ENCODE measurements at places on chromosomes 3 and 15. TPM values are rescaled to one million over a fixed set of nuclear protein-coding genes. Genes with fewer than 3 reads are reported as not detected.

DNA sequence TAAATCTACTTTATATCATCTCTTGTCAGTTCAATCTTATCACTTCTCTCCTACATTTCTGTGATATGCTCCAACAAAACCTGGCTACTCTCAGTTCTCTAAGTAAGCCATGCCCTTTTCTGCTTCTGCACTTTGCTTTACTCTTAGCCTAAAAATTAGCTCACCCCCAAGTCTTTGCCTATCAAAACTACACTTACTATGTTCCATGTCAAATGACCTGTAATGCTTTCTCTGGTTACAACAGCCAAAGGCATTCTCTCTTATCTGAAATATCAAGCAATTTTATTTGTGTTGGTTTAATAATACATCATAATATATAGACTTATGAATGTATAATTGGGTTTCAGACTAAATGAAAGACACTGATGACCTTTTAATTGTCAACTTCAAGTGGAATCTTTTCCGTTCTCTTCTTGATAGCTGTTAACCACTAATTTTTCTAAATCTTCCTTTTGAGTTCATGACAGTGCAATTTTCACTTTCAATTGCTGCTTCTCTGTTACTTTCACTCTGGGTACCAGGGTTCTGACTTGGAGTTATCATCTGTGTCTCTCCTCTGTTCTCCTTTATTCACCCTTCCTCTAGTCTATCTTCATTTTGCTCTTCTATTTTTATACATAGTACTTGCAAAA, 619.0 kb upstream of the GOLIM4 start:
- DNase-seq: no peak

DNA sequence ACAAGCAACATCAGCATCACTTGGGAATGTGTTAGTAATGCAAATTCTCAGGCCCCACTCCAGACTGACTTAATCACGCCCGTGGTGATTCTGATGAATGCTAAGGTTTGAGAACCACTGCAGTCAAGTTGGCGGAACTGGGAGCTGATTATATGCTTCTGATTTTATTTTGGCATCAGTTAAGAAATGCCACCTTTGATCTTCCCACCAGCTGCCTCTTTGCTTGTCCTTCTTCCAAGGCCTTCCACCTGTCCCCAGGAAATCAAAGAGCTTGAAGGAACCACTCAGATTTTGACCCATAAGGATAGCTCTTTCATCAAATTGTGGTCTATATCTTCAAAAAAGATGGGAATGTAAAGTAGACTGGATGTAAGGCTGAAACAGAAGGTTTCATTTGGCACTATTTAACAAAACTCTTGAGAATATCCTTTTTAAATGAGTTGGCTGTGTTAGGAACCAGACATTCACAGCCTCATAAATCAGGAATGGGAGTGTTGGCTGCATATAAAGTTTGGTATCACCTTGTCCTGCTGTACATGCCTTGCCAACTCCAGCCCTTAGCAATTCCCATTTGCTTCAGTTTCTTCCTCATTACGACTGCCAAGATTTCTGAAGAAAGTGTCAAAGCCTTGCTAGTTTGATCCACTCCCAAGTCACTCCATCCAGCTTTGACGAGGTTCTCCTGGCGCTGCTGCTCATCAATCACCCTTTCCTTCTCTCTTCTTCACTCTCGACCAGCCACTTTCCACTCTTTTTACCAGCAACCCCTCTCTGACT, 125.8 kb upstream of the NPHP3 start:
- no peak for DNase-seq

EPHB1 gene
- 3.7 TPM for total RNA-seq

DNA sequence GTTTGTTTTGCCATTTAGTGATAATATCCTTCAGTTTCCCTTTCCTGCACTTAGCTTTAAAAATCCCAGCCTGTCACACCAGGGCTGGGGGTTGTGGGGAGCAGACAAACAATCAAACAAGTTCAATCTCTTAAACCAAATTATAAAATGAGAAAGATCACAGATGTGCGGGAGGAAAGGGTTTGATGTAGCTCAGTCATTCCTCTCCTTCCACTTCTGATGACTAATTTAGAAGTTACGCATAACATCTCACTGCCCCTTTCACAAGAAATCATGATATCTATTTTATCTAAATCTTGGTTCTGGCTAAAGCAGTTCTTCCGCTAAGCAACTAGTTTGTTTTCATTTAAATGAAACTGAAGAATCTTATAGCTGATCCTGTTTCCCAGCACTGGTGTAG, 34.1 kb upstream of the ATG7 start:
- no peak for DNase-seq

- peak; percentile 93 for DNase-seq
Observed at GRCh38 chr3:57596495-57597126, 533 bp downstream of the ARF4 start.

- no peak for DNase-seq
Observed at GRCh38 chr3:190644766-190645165, 130.9 kb downstream of the IL1RAP start.

DNA sequence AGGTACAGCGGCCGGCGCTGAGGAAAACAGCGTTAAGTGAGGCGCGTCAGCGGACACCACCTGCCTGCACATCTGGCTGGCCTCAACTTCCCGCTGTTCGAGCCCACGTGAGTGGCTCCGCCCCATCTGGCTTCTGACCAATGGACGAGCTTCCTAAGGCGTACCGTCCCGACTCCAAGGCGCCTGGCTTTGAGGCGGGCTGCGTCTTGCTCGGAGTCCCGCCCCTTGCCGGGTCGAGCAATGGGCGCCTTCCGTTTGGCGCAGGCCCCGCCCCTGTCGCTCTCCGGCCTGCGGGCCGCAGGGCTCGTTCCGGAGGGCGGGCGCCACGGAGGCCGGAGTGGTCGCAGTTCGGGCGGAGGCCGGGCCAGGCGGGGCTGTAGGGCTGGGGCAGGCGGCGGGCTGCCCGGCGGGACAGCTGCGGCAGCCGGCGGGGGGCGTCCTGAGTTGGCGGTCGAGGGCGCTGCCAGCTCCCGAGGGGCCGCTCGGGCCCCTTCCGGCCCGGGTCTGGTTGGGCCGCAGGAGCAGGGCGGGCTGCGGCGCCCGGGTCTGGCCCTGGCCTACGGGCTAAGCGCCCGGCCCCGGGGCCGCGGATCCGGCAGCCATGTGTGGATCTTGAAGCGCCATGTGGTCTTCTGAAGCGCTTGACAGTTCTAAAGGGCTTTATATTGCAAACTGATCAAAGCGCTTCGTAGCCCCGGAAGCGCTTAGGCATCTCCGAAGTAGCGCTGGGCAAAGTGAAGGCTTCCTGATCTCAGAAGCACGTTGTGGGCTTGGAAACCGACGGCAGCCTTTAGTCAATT, at the start of gene TATDN2:
TSS of gene TATDN2 (plus strand) at position 276 of the 800 bp plus-strand sequence. CDS start 742 bp downstream, outside the sequence.
- peak; percentile 98 for DNase-seq

- DNase-seq: peak; percentile 89
Observed at GRCh38 chr3:184377882-184378445, at the start of gene THPO. Gene THPO (minus strand): TSS chr3:184378207. CDS start chr3:184376259, 1,948 bp downstream.

- DNase-seq: peak; percentile 49
Observed at GRCh38 chr3:195025884-195026200, 245.1 kb downstream of the XXYLT1 start.

GRCh38 chr15:45027220-45027619, 4.2 kb downstream of the SORD start:
- no peak for DNase-seq

DNA sequence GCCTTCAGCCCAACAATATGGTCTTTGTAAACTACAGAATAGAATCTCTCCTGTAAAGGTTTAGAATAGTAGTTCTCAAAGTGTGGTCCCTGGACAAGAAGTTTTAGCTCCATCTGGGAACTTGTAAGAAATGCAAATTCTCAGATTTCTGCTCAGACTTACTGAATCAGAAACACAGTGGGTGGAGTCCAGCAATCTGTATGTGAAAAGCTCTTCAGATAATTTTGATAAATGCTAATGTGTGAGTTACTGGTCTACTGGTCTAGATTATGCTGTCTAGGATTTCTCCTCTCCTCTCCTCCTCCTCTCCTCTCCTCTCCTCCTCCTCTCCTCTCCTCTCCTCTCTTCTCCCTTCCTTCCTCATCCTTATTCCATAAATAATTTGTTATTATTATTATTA, 57.5 kb downstream of the RBMS3 start:
- no peak for DNase-seq
